Mesothelial cell of epicardium (in vitro differentiated cells): ENCODE measurements at places on chromosomes 11 and 22.

GRCh38 chr11:106234794-106235193 lies 157.3 kb downstream of the AASDHPPT start:
- no peak for DNase-seq

DNA sequence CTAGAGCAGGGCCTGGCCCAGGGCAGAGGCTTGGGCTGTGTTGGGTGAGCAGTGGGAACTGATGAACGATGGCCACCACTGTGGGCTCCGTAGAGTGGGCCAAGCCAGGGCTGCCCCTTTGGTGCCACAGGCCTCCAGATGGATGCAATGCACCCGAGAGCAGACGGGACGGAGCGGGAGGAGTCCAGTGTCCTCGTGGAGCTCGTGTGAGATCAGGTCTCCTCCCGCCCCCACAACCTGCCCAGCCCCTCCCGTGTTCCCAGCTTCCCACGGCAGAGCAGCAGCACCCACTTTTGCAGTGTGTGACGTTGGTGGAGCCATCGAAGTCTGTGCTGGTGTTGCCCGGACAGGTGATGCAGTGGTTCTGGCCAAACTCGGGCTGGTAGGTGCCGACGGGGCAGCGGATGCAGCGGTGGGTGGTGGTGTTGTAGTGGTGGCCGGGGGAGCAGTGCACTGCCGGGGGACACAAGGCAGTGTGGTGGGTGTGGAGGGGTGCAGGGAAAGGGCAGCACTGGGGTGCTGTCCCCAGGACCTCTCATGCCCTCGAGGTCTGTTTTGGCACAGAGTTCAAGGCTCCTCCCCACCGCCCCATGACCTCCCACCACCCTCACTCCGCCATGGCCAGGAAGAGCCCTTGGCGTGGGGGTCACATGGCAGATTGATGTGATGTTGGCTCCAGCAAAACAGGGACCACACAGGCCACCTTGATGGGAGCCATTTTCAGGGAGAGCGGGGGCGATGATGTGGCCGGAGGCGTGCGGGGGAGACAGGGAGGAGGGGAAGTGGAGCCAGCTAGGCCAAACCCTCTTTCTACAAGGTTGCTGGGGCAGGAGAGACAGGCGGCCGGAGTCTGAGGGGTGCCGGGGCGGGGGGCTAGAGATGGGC lies 23.9 kb upstream of the TTLL12 start:
- DNase-seq, result no peak

DNA sequence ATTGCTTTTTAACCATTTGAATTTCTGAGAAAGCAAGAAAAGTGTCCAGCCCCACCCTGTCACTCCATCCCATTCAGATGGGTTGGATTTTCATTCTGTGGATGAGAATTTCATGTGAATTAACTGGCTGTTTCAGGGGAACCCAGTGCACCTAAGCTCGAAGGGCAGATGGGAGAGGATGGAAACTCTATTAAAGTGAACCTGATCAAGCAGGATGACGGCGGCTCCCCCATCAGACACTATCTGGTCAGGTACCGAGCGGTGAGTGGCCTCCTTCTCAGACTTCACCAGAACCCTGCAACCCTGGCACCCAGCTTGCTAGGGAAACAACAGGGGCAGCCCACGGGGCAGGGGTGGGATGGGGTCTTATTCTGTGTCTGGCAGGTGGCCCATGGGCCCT lies 58.6 kb upstream of the TTC12 start:
- no peak for DNase-seq

- DNase-seq, result no peak
Observed at GRCh38 chr11:9604134-9604533, 30.7 kb downstream of the WEE1 start.

DNA sequence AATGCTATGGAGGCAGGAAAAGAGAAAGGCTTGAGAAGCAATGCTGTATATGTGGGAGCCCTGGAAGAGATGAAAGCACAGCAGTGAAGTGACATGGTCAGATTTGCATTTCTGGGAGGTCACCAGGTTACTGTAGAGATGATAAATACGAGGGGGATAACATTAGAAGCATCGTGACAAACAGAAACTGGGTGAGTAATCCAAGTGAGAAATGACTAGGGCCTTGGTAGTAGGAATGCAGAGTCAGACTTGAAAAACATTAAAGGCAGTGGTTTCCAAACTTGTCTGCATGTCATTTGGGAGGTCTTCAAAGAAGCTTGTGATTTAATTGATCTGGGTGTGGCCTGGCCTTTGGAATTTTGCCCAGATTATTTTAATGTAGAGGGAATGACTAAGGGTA lies 43.9 kb downstream of the CCDC34 start:
- DNase-seq, result no peak

GRCh38 chr22:48849963-48850657 lies 977.6 kb downstream of the BRD1 start:
- DNase-seq, result no peak

DNA sequence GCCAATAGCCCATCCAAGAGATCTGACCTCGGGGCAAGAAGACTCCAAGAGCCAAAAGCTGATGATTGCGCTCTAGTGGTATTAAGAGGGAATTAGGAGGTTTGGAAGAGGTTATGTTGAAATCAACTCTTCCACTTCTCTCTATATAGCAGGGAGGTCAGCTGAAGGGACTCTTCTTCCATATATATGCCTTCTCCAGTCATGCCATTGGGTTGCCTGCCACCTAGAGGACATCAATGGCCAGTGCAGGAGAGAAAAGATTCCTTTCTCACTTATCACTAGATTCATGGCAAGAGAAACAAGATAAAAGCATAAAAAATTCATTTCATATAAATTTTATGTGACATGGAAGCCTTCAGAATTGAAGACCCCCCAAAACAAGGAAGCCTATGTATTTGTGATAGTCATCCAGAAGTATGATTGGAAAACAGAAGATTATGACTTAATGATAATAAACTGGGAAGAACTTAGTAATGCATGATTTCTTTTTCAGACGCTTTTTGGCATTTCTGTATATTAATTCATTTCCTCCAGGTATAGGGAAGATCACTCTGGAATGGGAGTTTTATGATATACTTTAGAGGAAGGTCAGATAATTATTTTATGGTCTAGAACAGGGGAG lies 435.1 kb upstream of the DDI1 start:
- no peak for DNase-seq

DNA sequence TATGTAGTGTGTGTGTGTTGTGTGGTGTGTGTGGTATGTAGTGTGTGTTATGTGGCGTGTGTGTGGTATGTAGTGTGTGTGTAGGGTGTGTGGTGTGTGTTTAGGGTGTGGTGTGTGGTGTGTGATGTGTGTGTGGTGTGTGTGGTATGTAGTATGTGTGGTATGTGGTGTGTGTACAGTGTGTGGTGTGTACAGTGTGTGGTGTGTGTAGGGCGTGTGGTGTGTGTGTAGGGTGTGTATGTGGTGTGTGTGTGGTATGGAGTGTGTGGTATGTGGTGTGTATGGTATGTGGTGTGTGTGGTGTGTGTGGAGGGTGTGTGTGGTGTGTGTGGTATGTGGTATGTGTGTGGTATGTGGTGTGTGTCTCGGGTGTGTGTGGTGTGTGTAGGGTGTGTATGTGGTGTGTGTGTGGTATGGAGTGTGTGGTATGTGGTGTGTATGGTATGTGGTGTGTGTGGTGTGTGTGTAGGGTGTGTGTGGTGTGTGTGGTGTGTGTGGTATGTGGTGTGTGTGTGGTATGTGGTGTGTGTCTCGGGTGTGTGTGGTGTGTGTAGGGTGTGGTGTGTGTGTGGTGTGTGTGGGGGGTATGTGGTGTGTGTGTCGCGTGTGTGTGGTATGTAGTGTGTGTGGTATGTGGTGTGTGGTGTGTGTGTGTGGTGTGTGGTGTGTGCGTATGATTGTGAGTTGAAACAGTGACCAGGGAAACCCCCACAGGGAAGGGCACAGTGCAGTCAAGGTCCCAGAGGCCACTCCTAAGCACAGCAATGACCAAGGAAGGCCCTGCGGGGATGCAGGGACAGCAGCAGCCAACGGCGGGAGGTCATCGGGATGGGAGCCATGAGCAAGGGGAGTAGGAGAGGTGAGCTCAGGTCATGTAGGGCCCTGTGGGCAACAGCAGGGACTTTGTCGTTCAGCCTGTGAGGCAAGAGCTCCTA lies 2.9 kb upstream of the PPP6R2 start:
- no peak for DNase-seq

GRCh38 chr11:4643076-4643475 lies 706 bp upstream of the OR51E1 start:
- DNase-seq, result no peak

GRCh38 chr11:78100261-78100660 lies 20.6 kb upstream of the NDUFC2 start:
- no peak for DNase-seq

DNA sequence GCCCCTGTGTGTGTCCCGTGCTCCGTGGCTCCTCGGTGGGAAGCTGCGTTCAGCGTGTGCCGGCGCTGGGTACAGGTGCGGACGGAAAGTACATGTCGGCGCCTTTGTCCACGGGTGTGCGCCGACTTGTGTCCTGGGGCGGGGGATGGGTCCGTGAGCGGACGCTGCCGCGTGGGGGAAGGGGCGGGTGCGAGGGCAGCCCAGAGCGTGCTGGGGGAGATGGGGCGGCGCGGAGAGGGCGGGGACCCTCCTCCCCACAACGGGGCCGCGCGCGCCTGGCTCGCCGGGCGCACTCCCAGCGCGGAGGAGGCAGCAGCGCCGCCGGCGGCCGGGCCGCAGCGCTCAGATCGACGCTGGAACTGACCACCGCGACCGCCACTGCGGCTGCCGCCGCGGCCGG lies 33.6 kb upstream of the RELT start:
- no peak for DNase-seq

DNA sequence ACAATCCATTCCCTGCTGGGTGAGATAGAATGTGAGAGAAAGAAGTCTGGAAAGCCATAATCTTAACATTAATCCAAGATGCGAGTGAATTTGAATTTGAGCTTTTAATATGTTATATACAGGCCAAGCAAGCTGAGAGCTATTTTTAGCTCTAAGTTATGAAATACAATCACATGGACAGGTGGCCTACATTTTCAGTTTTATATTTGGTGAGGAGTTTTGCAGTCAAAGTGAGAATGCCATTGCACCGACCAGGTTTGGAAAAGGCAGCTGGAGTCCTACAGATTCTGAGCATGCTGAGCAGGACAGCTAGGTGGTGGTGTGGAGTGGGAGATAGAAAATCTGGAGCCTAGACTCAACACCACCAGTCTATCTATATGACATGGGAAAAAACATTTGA lies 12.0 kb downstream of the OR5B21 start:
- no peak for DNase-seq

- DNase-seq, result no peak
Observed at GRCh38 chr11:116421529-116422185, 351.1 kb downstream of the BUD13 start.

GRCh38 chr22:39240831-39241793 lies 3.7 kb downstream of the PDGFB start:
- peak; percentile 49 for DNase-seq

DNA sequence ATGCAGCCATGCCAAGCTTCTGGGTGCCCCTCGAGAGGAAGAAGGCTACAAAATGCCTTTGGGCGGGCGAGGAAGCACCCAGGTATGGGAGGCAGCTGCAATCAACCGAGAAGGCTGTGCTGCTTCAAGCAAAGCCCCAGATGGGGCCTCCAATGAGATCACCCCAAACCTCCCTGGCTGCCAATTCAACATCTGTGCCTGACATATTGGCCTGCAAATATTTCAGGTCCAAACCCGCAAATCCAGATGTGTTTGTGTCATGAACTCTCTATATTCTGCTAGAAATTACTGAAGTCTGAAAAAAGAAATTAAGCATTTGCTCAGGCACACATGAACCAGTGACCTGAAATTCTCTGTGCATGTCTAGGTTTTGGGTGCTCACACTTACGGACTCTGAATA lies 78.8 kb upstream of the RCN1 start:
- no peak for DNase-seq

- DNase-seq, result no peak
Observed at GRCh38 chr11:79259800-79260199, 181.0 kb downstream of the TENM4 start.

GRCh38 chr11:68684385-68685356 lies at the start of gene GAL:
TSS of gene GAL (plus strand) at chr11:68684544. CDS start at chr11:68684924, 380 bp downstream.
- no peak for DNase-seq

GRCh38 chr11:114847306-114847975 lies 169.1 kb downstream of the NXPE2 start:
- no peak for DNase-seq
